ENCODE measurements at places on chromosomes 13 and 19. TPM values are rescaled to one million over a fixed set of nuclear protein-coding genes. Genes with fewer than 3 reads are reported as not detected.

- peak; percentile 62 for DNase-seq
Observed at GRCh38 chr19:18208098-18208951, 4.5 kb upstream of the RAB3A start.

- DNase-seq = peak; percentile 31
Observed at GRCh38 chr19:47351548-47351947, 2.4 kb downstream of the DHX34 start.

- DNase-seq = no peak
Observed at GRCh38 chr13:33015791-33016323, 366 bp upstream of the KL start.

- DNase-seq = no peak
Observed at GRCh38 chr13:109971006-109971405, 184.6 kb upstream of the IRS2 start.

GRCh38 chr13:112532837-112533745 lies 54.9 kb downstream of the TUBGCP3 start:
- peak; percentile 68 for DNase-seq

DNA sequence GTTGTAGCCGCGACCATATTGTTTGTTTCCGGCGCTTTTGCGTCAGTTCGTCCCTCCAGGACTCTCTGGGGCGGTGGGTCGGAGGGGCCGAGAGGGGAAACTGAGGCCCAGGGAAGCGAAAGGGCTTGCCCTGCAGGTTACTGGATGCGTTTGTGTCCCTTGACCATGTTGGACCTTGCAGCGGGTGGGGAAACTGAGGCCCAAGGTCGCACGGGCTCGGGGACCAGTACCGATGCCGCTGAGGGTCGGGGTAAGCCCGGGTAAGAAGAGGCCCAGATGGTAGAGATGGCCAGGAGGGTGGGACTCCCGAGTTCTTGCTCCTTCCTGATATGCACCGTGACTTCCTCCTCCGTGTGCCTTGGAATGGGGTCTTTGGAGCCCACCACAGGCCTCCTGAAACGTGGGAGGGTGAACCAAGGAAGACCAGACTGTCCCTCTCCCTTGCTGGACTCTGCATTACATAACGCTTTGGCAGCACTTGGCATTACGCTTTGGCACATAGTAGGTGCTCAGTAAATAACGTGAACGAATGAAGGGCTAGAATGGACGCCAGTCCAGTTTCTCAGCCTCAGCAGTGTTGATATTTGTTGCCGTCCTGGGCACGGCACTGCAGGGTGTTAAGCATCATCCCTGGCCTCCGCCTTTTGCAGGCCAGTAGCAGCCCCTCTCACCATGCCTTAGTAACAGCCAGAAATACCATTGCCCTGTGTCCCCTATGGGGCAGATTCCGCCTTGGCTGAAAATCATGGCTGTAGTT lies 743 bp downstream of the CHAF1A start:
- DNase-seq = no peak

- DNase-seq = no peak
Observed at GRCh38 chr19:458091-459042, 2.5 kb downstream of the SHC2 start.

DNA sequence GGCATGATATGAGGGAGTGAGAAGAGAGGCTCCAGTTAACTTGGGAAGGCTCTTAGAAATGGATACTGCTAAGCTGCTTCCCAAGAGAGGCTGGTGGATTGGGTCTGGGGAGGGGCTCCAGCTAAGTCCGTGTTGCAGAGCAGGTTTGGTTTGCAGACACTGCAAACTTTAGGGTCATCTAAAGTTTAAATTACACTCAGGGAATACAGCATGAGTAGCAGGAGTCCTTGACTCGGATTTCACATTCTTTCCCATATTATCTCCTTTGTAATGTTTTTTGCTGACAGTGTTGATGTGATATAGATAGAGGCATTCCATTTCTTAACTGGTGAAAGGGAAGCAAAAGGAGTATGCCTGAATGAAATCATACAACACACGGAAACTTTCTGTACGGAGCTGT lies 31.9 kb downstream of the SGCG start:
- peak; percentile 28 for DNase-seq

DNA sequence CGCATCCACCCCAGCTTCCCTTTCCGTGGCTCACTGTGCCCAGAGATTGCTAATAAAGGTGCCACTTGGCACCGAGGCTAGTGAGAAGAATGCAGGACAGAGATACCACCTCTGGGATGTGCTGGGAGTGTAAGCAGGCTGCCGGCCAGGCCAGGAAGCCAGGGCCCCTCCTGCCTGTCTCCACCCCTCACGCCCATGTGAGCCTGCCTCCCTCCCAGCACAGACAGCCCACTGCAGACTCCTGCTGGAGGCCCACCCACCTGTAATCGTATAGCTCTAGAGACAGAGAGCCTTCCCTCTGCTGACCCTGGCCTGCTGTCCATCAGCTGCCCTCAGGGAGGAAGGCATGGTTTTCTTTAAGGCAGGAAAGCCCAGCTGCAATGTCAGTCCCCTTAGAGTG lies 13.9 kb downstream of the VSTM2B start:
- no peak for DNase-seq

DNA sequence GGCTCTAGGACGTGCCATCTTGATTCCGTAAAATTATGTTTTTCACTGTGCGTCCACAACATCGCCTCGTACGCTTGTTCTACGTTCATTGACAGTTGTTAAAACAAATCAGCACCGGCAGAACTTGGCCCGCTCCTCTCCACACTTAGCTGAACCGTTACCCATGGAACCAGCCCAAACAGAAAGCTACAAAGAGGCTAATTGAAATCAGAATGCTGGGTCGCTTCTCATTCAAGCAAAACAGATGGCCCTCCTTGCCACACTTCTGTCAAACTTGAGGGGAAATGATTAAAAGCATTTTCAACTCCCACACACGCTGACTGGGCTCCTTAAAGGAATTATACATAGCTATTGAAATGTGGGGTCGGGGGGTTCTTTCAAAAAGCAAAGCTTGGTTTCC lies 71.6 kb downstream of the TM9SF2 start:
- no peak for DNase-seq

DNA sequence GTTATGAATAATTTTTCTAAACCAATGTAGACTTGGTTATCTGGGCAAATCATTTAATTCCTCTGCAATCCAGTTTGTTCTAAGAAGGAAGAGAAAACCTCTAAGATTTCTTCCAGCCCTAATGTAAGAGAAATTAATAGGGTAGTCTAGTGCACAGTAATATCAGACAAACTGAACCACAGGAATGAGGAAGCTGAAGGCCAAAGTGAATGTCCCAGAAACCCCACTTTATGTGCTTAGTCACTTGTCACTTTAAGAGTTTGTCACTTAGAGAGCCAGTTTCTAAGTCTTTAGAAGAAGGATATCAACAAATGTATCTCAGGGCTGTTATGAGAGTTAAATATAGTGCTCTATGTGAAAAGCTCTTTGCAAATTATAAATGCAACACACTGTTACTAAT lies 750.6 kb downstream of the DIAPH3 start:
- no peak for DNase-seq

- no peak for DNase-seq
Observed at GRCh38 chr13:62525652-62526051, 1110.0 kb upstream of the PCDH20 start.

- no peak for DNase-seq
Observed at GRCh38 chr13:101917833-101918661, 465.6 kb downstream of the ITGBL1 start.

The ZNF560 gene
- not detected for total RNA-seq

The LRRC25 gene
- not detected for total RNA-seq

The KL gene
- not detected for total RNA-seq

The PRR36 gene
- total RNA-seq = not detected

The ZNF844 gene
- total RNA-seq = 3.1 TPM

The ZNF497 gene
- 1.5 TPM for total RNA-seq

The CACNA1A gene
- 0.19 TPM for total RNA-seq
